Suppressor macrophage treated with lipopolysaccharide for 4 hours (primary cell): ENCODE measurements at places on chromosomes 5 and 9.

- peak; percentile 77 for DNase-seq
These were observed 2.9 kb downstream of the JAK2 start for GRCh38 chr9:4987961-4988421.

DNA sequence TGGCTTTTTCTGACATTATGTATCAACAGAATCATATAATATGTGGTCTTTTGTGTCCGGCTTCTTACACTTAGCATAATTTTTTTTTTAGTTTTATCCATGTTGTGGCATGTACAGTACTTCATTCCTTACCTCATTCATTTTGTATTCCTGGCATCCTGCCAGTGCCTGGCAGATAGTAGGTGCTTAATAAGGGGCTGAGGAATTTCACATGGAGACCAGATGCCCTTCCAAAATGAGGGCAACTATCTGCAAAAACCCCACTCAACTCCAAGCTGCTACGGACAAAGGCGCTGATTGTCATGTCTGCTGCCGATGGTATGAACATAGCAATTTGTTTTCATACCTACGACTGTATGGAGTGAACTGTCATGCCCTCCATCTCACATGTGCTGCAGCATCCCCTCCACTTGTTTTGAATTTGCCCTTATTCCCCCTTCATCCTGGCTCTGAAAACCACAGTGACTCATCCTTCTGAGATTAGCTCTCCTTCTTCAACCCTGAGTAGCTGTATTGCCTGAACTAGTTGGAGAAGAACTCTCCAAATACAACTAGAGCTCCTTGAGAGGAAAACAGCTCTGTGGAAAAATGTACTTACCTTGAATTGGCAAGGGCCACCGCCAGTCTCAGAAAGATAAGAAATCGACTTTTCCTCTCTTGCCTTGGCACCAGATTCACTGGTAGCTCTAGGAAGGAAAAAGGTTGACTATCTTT is 41.3 kb upstream of the FOXE1 start:
- no peak for DNase-seq

DNA sequence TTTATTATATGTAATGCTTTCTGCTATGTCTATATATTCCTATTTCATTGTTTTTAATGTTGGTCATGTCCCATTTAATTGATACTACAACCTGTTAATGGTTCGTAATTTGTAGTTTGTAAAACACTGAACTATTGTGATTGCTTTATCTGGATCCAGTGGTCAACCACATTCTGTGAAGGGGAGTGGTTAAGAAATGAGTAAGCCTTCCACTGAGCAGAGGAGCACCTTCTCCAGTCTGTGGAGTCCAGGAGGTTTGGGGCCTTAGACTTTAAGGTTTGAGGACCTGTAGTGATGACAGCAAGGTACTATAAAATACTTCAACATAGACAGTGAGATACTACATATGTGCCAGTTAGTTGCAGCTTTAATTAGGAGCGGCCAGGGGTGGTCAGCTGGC is 67.7 kb upstream of the RAD23B start:
- DNase-seq, result no peak

GRCh38 chr5:154999865-155000264 is 13.7 kb upstream of the KIF4B start:
- DNase-seq, result no peak

DNA sequence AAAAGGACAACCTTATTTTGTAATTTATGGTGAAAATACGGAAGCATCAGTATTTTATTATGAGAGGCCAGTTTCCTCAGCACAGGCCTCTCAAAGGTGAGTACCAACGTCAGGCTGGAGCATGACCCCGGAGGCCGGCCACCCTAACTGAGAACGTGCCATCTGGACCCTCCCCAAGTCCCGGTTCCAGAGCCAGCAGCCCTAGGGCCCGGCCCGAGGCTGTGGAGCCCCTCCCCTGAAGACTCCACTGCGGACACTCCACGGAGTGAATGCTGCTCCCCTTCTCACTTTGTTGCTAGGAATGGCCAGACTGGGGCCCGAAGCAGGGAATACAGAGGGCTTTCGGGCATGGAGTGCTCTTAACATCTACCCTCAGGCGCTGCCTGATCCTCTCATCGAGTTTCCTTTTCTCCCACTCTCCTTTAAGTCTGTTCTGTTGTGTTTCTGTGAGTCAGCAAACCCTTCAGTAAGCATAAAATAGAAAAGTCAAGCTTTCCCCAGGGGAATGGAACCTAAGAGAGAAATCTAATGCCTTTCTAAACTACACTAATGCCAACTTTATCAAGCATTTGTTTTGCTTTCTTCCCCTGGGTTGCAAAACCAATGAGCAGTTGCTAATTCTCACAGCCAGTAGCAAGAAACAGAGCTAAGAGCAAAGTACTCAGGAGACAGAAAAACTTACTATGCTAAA is 4.5 kb downstream of the BRD9 start:
- no peak for DNase-seq
